A549 (cell line): ENCODE measurements at places on chromosomes 6 and 20. TPM values are rescaled to one million over a fixed set of nuclear protein-coding genes. Genes with fewer than 3 reads are reported as not detected.

The SYNDIG1 gene
- polyA plus RNA-seq, result 1.9 to 2.7 TPM (median 2.6 TPM) in 3 replicates

- DNase-seq, result no peak
Measured at GRCh38 chr20:18394363-18394762, 72.5 kb downstream of the DZANK1 start.

GRCh38 chr6:43277643-43278523 lies 20.2 kb upstream of the SLC22A7 start:
- DNase-seq, result no peak

The WFDC5 gene
- polyA plus RNA-seq, result not detected in 3 replicates
